ENCODE measurements at places on chromosomes 4 and X.

DNA sequence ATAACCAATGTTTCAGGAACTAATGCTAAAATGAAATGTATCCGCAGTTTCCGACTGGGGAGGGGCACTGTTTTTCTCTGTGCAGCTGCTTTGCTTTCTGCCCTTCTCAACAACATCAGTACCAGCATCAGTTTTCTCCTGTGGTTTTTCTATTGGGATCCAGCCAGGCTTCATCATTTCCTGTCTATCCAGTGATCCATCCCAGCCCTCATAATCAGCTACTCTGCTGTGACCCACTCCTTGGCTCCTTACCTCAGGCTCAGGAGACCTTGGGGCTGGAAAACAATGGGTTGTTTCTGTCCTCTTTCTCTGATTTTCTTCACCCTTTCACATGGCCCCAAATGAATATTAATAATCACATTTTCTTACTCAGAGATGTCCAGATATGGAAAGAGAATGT lies 222.2 kb upstream of the DKK2 start:
- no peak for DNase-seq

DNA sequence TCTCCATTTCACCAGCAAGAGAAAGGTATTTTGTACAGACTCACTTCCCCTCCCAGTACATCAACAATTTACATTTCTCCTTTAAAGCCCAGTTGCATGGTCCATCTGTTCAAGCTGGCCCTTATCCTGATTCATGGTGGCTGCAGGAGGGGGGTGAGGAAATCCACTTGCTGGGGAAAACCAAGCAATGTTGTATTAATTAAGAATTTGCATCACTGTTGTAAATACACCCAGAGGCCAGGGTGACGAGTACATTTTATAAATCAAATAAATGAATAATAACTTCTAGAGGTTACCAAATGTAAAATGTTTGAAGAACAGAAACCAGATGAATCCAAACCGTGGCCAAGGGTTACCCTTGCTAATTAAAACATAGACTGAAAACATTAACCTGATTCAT lies 395.9 kb upstream of the INTU start:
- DNase-seq = no peak

DNA sequence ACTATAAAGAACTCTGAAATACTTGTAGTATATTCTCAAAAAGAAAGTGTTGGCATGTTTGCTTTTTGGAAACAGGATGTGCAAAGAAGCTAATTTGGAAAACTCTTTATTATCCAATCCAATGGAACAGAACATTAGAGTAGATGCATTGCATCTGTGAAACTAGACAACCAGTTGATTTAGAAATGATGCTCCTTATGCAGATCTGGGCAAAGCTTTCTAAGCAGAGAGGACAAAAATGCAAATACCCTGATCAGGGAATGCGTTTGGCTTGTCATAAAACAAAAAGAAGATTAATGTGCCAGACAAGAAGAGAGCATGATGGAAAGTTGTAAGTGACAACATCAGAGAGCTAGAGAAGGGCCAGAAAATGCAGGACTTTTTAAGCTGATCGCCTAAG lies 142.3 kb downstream of the RCHY1 start:
- no peak for DNase-seq

DNA sequence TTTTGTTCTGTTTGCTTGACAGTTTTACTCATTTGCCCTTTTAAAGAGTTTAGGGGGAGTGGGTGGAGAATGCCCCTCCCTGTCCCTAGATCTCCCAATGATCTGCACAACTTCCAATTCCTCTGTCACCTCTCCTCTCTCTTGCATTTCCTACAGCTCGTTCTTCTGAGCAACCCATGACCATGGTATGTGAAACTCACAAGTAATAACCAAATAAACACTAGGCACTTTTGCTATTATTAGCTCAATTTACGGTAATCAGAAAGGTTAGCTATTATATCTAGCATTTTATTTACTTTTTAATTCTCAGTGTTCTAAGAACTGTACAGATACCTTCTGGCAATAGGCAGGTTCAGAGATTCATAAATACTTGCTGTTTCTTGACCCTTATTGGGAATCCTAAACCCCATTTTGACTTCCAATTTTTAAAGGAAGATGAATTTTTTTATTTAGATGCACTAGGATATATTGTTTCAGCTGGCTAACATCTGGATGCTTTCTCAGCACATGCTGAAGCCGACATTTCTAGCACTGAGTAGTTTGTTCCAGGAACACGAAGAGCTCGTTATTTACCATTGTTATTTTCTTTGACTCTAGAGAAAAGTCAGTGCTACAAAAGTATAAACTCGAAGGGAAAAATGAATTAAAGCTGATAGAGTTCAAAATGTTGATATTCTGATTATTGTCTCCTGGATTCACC lies 194.7 kb upstream of the TLL1 start:
- DNase-seq = no peak

DNA sequence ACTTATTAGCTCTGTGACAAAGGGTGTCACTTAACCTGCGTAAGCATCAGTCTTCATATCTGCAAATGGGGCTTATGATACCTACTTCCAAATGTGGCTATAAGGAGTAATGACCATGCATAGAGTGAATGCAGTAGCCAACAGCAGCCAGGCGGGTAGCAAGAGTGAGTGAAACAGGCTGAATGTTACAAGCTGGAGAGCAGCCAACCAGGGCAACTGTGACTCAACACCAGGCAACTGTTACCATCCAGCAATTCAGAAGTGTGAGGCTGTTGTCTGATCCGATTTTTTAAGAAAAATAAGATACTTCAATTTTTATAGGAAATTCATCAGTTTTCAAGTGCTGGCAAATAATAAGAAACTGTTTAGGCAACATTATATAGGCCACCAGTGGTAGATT lies 270.2 kb upstream of the TAPT1 start:
- DNase-seq = no peak

DNA sequence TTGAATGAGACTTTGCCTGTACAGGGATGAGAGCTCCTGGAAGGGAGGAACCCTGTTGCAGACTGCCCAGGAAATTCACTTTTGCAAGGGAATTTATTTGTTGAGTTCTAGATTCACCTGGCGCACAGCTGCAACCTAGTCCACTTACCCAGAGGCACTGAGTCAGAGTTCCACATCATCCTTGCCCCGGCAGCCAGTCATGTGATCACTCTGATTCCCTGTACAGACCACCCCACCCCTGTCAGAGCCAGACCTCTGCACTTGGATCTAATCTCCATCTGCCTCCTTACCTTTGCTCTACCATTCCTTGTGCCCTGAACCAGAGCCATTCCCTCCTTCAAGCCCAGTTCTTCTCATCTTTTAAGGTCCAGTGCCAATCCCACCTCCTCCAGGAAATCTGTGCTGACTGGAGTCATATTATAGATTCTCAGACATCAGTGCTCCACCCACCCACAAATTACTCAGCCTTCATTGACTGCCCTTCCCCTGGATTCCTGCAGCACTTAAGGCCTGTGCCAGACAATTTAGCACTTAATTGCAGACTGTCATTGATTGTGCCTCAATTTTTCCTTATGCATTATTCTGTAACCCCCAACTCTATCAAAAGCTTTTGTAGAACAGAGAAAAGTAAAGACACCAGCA lies 84.1 kb upstream of the MAGEA4 start:
- DNase-seq = no peak
